ENCODE measurements at places on chromosomes 4 and X. TPM values are rescaled to one million over a fixed set of nuclear protein-coding genes. Genes with fewer than 3 reads are reported as not detected.

GRCh38 chr4:172980219-172980618, 188.4 kb upstream of the GALNT7 start:
- no peak for DNase-seq
- H3K27me3 ChIP-seq = no peaks in the 10 kb centered on the region
- H3K36me3 ChIP-seq = no peaks in the 10 kb centered on the region
- no peaks in the 10 kb centered on the region for H3K4me1 ChIP-seq

DNA sequence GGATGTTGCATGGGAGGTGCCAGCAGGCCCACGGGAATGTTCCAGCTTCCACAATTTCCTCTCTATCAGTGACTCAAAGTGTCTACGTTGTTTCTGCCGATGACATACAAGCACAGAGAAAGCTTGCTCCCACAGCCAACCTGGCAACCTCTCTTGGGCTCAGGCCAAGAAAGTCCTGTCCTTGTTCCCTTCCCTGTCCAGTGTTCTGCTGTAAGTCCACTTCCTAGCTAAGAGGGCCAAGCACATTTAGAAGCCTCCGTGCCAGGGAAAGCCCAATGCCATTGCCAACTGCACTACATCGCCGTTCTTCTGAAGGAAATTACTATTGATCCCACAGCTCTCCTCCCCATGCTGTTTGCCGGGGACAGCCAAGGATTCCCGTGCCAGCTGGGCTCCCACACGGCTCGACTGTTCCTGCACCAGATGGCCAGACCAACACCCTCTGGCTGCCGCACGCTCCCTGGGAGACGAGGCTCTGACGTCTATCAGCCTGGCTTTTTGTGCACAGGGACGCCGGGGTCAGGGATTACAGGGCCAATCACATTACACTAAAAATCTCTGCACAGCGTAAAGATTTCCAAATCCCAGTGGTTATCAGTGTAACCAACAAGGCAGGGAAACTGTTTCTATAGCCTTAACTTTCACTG, 284.0 kb downstream of the BCOR start:
- no peak overlapping the region for H3K27ac ChIP-seq
- DNase-seq = peak; percentile 54
- H3K36me3 ChIP-seq = no peaks in the 10 kb centered on the region
- H3K4me1 ChIP-seq = peaks cover 3% of the 10 kb centered on the region
- H3K27me3 ChIP-seq = no peaks in the 10 kb centered on the region

Gene TACR3
- not detected for total RNA-seq

GRCh38 chr4:188300385-188300784, 161.1 kb downstream of the TRIML1 start:
- no peaks in the 10 kb centered on the region for H3K36me3 ChIP-seq
- H3K27me3 ChIP-seq = no peaks in the 10 kb centered on the region
- no peak for DNase-seq
- no peak overlapping the region for H3K27ac ChIP-seq
- no peaks in the 10 kb centered on the region for H3K4me1 ChIP-seq

- no peaks in the 10 kb centered on the region for H3K36me3 ChIP-seq
- H3K4me3 ChIP-seq = no peak overlapping the region
- no peak overlapping the region for H3K27ac ChIP-seq
- DNase-seq = no peak
- peaks cover 13% of the 10 kb centered on the region for H3K4me1 ChIP-seq
Measured at GRCh38 chr4:185741795-185742194, 70.2 kb downstream of the SORBS2 start.

- no peak overlapping the region for H3K4me3 ChIP-seq
- no peaks in the 10 kb centered on the region for H3K27me3 ChIP-seq
- no peaks in the 10 kb centered on the region for H3K36me3 ChIP-seq
Measured at GRCh38 chrX:39504227-39504626, 593.5 kb downstream of the BCOR start.

Gene SHOX
- total RNA-seq = not detected

DNA sequence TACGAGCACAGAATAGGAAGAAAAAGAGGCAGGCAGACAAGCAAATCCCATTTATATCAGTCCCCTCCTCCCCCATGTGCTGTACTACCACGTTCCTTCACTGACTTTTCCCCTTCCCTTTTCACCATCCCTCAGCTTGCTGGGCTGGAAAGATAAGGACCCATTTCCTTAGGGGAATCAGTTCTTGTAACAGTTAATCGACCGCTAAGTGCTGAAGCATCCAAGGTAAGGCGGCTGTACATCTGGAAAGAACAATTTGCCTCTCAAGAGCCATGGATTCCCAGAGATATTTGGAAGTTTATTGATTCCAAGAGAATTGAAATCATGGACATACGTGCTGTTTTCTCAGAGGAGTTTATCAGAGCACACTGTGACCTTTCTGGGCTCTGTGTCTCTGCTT, 1688.0 kb downstream of the STIM2 start:
- no peak for DNase-seq
- no peak overlapping the region for H3K4me3 ChIP-seq
- no peaks in the 10 kb centered on the region for H3K36me3 ChIP-seq
- no peak overlapping the region for H3K27ac ChIP-seq
- no peaks in the 10 kb centered on the region for H3K27me3 ChIP-seq

Gene GAGE1
- 0.66 TPM for total RNA-seq

DNA sequence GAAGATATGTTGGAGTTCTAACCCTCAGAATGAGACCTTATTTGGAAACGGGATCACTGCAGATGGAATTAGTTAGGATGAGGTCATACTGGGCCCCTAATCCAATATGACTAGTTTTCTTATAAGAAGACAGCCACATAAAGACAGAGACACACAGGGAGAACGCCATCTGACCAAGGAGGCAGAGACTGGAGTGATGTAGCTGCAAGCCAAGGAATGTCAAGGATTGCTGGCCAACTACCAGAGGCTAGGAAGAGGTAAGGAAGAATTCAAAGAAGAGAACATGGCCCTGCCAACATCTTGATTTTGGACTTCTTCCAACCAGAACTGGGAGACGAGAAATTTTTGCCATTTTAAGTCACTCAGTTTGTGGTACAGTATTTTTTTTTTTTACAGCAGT, 152.8 kb upstream of the DIPK2B start:
- H3K4me3 ChIP-seq = no peak overlapping the region
- no peaks in the 10 kb centered on the region for H3K36me3 ChIP-seq
- no peak for DNase-seq
- H3K4me1 ChIP-seq = no peaks in the 10 kb centered on the region
- H3K27me3 ChIP-seq = no peaks in the 10 kb centered on the region
- no peak overlapping the region for H3K27ac ChIP-seq

- no peaks in the 10 kb centered on the region for H3K36me3 ChIP-seq
- DNase-seq = no peak
- no peak overlapping the region for H3K27ac ChIP-seq
- H3K4me1 ChIP-seq = no peaks in the 10 kb centered on the region
- no peaks in the 10 kb centered on the region for H3K27me3 ChIP-seq
Measured at GRCh38 chrX:145178268-145178667, 69.0 kb upstream of the SPANXN1 start.

GRCh38 chr4:78568640-78569305, 17.2 kb downstream of the ANXA3 start:
- peaks cover 15% of the 10 kb centered on the region for H3K4me1 ChIP-seq
- H3K4me3 ChIP-seq = no peak overlapping the region
- no peak for DNase-seq
- peak overlapping the region; percentile 31 for H3K27ac ChIP-seq

- no peak for DNase-seq
- no peaks in the 10 kb centered on the region for H3K4me1 ChIP-seq
- H3K27ac ChIP-seq = no peak overlapping the region
- H3K36me3 ChIP-seq = no peaks in the 10 kb centered on the region
- H3K4me3 ChIP-seq = no peak overlapping the region
Measured at GRCh38 chrX:41482154-41482850, 35.2 kb downstream of the NYX start.

Gene GYG2
- total RNA-seq = 1.0 TPM

DNA sequence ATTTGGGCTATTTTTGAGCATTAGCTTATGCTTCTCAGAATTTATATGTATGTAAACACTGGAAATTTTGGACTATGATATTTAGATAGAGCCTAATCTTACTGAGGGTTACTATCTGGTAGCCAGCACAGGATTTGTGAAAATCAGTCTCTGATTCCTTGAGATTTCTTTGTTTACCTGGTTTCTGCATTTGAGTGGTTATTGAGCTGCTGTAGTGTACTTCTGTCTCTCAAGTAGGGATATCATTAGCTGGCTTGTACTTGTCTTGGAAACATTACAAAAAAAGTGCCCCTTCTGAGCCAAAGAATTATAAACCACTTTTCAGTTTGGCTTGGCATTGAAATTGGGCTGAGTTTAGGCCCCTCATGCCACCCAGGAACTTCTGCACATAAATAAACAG, 49.7 kb downstream of the TLL1 start:
- H3K36me3 ChIP-seq = no peaks in the 10 kb centered on the region
- H3K4me3 ChIP-seq = no peak overlapping the region
- no peaks in the 10 kb centered on the region for H3K4me1 ChIP-seq
- DNase-seq = no peak

Gene ADGRL3
- total RNA-seq = 1.1 TPM

- H3K4me1 ChIP-seq = no peaks in the 10 kb centered on the region
- H3K27ac ChIP-seq = no peak overlapping the region
- no peaks in the 10 kb centered on the region for H3K36me3 ChIP-seq
Measured at GRCh38 chr4:176340871-176341685, 21.3 kb downstream of the SPCS3 start.

GRCh38 chrX:116317409-116317808, 119.0 kb upstream of the SLC6A14 start:
- no peaks in the 10 kb centered on the region for H3K27me3 ChIP-seq
- no peak overlapping the region for H3K4me3 ChIP-seq
- H3K36me3 ChIP-seq = no peaks in the 10 kb centered on the region
- peak; percentile 78 for DNase-seq
- no peaks in the 10 kb centered on the region for H3K4me1 ChIP-seq
- H3K27ac ChIP-seq = no peak overlapping the region

Gene MSX1
- total RNA-seq = 1.1 TPM

Gene SPANXA2
- total RNA-seq = not detected

Gene COX7B2
- total RNA-seq = not detected

- H3K36me3 ChIP-seq = no peaks in the 10 kb centered on the region
- no peaks in the 10 kb centered on the region for H3K4me1 ChIP-seq
- no peak overlapping the region for H3K4me3 ChIP-seq
Measured at GRCh38 chr4:47278631-47279030, 184.9 kb downstream of the COMMD8 start.

GRCh38 chrX:96425200-96425599, 259.4 kb upstream of the DIAPH2 start:
- H3K4me3 ChIP-seq = no peak overlapping the region
- H3K4me1 ChIP-seq = peaks cover 3% of the 10 kb centered on the region
- H3K36me3 ChIP-seq = no peaks in the 10 kb centered on the region
- H3K27ac ChIP-seq = no peak overlapping the region
- no peak for DNase-seq
- H3K27me3 ChIP-seq = no peaks in the 10 kb centered on the region

- H3K4me1 ChIP-seq = peaks cover 3% of the 10 kb centered on the region
- no peak overlapping the region for H3K27ac ChIP-seq
- H3K27me3 ChIP-seq = no peaks in the 10 kb centered on the region
- DNase-seq = no peak
- H3K36me3 ChIP-seq = no peaks in the 10 kb centered on the region
Measured at GRCh38 chrX:18676050-18676449, 4.1 kb upstream of the RS1 start.

GRCh38 chr4:102667001-102667400, 93.8 kb downstream of the MANBA start:
- peaks cover 51% of the 10 kb centered on the region for H3K36me3 ChIP-seq
- H3K4me1 ChIP-seq = no peaks in the 10 kb centered on the region
- no peak for DNase-seq
- H3K27ac ChIP-seq = no peak overlapping the region
- H3K27me3 ChIP-seq = no peaks in the 10 kb centered on the region

DNA sequence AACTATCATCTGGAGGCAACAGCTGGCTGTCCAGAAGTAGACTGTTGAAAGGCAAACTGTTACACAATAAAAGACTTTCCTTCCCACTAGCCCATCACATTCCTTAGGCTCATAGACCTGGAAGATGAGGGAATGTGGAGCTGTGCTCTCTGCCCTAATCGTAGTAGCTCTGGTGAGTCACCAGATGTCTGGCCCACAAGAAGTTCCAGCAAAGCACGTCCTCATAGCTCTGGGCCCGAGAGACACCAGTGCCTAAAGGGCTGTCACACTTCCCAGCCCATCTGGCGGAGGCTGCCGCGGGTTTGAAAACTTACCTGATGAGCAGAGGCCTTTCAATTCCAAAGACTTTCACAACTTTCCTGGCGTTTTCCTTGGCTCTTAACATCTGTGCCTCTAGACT, 81.7 kb upstream of the STOX2 start:
- H3K4me1 ChIP-seq = peaks cover 8% of the 10 kb centered on the region
- no peak for DNase-seq
- H3K27me3 ChIP-seq = no peaks in the 10 kb centered on the region
- H3K4me3 ChIP-seq = no peak overlapping the region
- H3K27ac ChIP-seq = no peak overlapping the region
- no peaks in the 10 kb centered on the region for H3K36me3 ChIP-seq

Gene RBMXL3
- total RNA-seq = not detected

Gene PRDM8
- 3.3 TPM for total RNA-seq

Gene DCX
- total RNA-seq = not detected

- DNase-seq = no peak
- H3K27ac ChIP-seq = no peak overlapping the region
- H3K4me1 ChIP-seq = no peaks in the 10 kb centered on the region
- no peaks in the 10 kb centered on the region for H3K27me3 ChIP-seq
- no peak overlapping the region for H3K4me3 ChIP-seq
Measured at GRCh38 chrX:71652405-71652804, 14.9 kb upstream of the LOC101059915 start.

- H3K4me3 ChIP-seq = no peak overlapping the region
- no peaks in the 10 kb centered on the region for H3K36me3 ChIP-seq
- H3K4me1 ChIP-seq = no peaks in the 10 kb centered on the region
- no peak overlapping the region for H3K27ac ChIP-seq
Measured at GRCh38 chrX:97389761-97390192, 506.1 kb downstream of the RPA4 start.

DNA sequence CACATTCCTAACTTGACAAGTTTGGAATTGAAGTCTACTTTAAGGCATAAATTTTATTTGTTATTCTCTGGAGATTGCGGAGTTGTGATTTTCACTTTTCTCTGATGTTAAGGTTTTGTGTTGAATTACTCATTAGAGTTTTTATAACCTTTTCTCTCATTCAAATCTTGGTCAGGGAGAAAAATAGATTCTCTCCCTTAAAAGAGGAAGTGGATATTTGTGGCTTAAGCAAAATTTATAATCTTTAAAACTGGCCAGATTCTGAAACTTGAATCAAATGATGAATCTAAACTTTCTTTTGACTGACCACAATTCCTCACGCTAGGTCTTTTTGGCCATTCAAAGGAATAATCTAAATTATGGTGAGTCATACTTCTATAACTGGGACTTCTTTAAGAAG, 361.4 kb downstream of the TEX13C start:
- no peaks in the 10 kb centered on the region for H3K4me1 ChIP-seq
- DNase-seq = no peak
- H3K27ac ChIP-seq = no peak overlapping the region
- H3K4me3 ChIP-seq = no peak overlapping the region
- no peaks in the 10 kb centered on the region for H3K36me3 ChIP-seq

GRCh38 chr4:79298027-79298426, 27.8 kb downstream of the NAA11 start:
- H3K4me1 ChIP-seq = no peaks in the 10 kb centered on the region
- no peak for DNase-seq
- no peaks in the 10 kb centered on the region for H3K36me3 ChIP-seq
- H3K27ac ChIP-seq = no peak overlapping the region
- H3K27me3 ChIP-seq = no peaks in the 10 kb centered on the region

Gene MAGEC2
- not detected for total RNA-seq

- no peak overlapping the region for H3K27ac ChIP-seq
- no peak overlapping the region for H3K4me3 ChIP-seq
- H3K4me1 ChIP-seq = no peaks in the 10 kb centered on the region
- H3K36me3 ChIP-seq = no peaks in the 10 kb centered on the region
- no peaks in the 10 kb centered on the region for H3K27me3 ChIP-seq
Measured at GRCh38 chr4:84070289-84070688, 428.8 kb downstream of the NKX6-1 start.

Gene NWD2
- total RNA-seq = not detected
